Mucosa of gallbladder (tissue), 1 donor: ENCODE measurements at places on chromosomes 12 and 14.

GRCh38 chr14:53927171-53927570 lies 29.5 kb downstream of the BMP4 start:
- no peak for DNase-seq

DNA sequence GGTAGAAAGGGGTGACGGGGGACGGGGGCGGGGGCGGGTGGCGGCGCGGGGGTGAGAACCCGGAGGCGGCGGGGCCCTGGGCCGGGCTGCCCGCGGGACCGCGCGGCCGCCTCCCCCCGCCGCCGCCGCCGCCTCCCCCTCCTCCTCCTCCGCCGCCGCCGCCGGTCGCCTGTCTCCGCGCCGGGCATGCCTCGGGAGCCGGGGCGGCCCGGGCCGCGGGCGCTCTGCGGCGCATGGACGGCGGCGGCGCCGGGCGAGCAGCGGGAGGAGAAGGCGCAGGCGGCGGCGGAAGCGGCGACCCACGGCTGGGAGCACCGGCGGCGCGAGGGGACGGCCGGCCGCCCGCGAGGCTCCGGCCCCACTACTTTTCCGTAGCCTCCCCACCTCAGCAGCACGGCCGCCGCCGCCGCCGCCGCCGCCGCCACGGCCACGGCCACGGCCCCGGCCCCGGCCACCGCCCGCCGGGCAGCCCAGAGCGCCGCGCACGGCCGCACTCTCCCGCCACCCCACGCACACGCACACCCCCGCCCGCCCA lies at the start of gene NPAS3:
Gene NPAS3 (plus strand): TSS at position 161 of the 535 bp plus-strand sequence.
- no peak for DNase-seq

DNA sequence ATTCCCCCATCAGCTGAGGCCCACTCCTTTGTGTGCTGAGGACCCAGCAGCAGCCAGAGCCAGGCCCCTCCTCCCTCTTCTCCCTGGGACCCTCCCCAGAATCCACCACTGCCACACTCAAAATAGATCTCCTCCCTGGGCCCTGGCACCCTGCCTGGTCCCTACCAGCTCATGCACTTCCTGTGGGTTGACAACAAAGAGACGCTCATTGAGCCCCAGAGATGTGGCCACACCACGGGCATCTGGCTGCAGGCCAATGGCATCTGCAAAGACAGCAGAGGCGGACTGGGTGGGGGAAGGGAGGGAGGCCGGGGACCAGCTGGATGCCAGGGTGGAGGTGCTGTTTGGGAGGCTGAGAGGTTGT lies 16.0 kb upstream of the ENDOU start:
- peak; percentile 73 for DNase-seq

DNA sequence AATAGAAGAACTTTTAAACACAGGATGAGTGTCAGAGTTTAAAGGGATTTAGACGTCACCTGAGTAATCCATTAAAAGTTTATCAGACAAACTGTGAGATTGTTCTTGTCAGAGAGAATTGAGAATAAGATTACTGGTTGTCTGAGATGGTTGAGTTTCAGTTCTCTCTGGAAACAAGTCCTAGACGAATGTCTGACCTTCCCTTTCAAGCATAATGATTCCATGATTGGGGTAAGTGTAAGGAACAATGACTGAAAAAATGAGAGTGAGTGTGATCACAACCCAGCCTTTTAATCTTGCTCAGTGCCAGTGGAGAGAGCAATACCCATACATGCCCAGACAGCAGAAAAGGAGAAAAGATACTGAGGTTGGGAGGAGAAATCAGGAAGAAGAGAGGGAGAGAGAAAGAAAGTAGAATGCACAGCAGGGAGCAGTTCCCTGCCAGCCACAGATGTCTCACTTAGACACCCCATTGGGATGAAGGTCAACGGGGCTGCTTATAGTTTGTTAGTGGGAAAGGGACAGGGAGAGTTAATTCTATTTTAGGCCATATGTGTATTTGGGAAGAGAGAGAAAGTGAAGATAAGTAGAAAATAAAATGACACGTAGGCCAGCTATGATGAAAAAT lies 4.3 kb downstream of the GRIP1 start:
- no peak for DNase-seq

GRCh38 chr12:114407842-114408411 lies 2.0 kb upstream of the TBX5 start:
- DNase-seq: no peak

GRCh38 chr14:79549515-79549914 lies 661.8 kb downstream of the DIO2 start:
- DNase-seq: no peak

DNA sequence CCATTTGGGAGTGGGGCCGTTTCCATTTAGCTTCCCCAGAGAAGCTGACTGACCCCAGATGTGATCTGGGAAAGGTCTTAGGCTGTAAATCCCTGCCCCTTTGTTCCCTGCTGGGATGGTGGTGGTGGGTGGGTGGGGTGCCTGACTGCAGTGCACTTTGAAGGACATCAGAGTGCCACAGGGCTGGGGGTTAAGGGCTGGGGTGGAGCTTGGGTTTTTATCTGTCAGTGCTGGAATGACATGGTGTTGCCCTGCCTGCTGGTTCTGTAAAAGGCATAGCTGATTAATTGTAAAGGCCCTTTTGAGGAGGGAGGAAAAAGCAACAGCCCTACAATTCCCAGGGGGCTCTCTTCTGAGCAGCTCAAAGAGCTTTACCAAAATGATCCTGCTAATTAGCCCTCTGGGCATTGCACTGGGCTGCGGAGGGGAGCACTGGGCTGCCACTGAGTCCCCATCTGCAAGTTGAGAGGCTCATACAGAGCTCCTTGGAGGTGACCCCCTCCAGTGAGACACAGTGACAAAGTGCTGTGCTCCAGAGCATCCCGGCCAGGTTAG lies 21.1 kb downstream of the PLEKHG3 start:
- no peak for DNase-seq

DNA sequence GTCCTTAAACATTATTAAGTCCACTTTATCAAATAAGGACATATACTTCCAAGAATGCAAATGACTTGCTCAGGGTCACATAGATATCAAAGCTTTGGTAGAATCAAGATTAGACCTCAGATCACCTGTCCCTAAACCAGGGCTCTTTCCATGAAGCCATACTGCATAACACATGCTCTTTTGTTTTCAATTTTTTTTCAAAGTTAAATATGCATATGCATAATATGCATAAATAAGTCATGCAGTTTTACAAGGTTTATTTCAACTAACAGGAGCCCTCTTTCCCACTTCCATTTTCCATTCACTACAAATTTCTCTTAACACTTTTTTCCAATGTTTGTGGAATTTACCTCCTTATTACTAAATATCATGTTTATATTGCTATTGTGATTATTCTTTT lies 53.1 kb downstream of the SIX1 start:
- DNase-seq: no peak

GRCh38 chr14:45249856-45250575 lies 3.0 kb downstream of the MIS18BP1 start:
- DNase-seq: peak; percentile 50

DNA sequence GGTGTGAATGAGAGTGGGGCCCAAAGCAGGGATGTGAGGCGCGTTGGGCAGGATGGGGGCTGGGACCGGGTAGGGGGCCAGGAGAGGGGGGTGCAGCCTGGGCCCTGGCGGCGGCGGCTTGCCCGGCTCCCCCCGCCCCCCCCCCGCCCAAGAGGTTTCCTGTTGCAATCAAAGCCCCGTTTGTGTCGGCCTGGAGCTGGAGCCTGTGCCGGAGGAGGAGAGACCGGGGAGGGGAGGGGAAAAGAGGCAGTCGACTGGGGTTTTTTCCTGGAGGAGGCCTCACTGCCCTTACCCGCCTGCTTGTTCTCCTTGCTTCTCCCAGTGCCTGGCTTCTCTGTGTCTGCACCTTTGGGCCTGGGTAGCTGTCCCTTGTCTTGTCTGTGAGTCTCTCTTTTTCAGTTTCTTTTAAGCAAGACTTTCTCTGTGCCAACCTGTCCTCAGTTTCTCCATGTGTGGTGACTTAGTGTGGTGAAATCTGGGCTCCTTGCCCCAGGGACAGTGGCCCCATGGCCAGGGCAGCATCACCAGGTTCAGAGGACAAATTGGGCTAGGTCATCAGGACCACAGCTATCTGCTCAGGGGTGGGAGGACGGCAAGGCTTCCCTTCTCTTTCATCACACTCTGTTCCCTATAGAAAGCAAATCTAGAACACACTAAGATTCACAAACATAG lies 8.5 kb downstream of the RARG start:
- DNase-seq: no peak

DNA sequence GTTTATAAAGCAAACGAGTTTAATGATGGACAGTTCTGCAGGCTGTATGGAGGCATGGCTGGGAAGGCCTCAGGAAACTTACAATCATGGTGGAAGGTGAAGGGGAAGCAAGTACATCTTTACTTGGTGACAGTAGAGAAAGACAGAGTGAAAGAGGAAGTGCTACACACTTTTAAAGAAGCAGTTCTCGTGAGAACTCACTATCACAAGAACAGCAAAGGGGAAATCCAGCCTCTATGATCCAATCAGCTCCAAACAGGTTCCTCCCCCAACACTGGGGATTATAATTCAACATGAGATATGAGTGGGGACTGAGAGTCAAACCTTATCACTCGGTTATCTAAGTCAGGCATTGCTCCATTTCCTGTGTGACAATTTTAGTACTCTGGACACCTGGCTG lies 189.9 kb upstream of the CNTN1 start:
- DNase-seq: no peak

- no peak for DNase-seq
Measured at GRCh38 chr12:2507814-2508213, 287.0 kb upstream of the FKBP4 start.

GRCh38 chr14:100723135-100723829 lies 3.4 kb upstream of the DLK1 start:
- DNase-seq: no peak

DNA sequence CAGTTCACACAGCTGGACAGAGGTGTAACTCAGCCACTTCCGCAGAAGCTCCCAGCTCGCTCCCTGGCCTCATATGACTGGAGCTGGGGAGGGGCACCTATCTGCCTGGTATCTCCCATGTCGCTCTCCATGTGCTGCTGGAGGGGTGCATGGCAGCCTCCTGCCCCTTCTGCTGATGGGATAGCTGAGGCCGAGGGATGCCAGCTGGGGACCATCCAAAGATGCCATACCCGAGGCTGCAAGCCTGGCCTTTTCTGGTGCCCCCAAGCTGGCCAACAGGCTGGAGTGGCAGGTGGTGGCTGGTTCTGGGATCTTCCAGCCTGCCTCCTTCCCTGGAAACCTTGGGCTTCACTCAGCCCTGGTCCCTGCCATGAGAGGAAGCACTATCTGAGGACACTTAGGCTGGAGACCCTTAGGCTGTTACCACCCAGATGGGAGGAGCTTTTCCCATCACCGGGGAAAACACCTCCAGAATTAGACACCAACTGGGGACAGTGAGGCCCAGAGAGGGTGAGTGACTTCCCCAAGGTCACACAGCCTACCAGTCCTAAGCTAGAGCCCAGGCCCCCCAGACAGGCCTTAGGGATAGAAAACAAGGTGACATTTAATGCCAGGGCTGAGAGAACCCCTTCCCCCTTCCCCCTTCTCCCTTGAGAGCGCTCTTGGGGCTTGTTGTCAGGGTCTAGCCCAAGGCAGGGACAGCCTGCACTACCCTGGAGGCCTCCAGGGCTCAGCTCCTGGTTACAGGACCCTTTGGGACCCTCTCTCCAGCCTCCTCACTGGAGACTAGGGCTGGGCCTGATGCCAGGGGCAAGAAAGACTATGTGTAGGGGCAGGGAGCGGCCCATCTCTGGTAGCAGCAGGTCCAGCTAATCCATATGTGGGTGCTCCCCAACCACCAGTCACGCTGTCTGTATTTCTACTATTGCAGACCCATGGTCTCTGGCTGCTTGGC lies 7.1 kb downstream of the DTX1 start:
- no peak for DNase-seq

DNA sequence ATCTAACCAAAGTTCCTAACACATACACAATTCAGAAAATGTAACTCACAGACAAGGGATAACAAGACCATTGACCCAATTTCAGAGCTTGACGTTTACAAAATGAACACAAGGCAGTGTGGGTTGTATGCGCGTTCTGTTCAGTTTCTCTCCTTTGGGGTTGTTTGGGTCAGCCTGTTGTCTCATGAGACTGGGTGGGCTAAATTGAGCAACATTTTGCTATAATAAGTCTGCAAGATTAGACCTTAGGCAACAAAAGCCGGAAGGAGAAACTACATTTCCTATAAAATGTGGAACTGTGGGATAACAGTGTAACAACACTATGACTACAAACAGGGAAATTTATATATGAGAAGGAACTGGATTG lies 18.8 kb upstream of the LTA4H start:
- no peak for DNase-seq

DNA sequence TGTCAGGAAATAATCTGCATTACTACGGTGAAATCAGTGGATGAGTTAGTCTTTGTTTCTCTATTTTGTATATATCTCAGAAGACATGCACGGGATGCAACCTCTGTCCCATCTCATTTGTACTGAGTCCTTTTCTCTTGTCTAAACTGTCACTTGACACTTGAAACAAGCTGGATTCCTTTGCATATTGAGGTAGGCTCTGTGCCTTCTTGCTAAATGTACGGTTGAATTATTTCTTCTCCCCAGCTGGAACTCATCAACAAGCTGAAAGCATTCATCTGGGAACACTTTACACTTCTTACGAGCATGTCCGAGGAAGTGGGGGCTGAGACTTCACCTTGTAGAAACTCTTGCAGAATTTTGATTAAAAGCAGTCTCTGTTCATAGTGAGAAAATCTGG lies 119.5 kb downstream of the VEZT start:
- DNase-seq: no peak

GRCh38 chr12:122523280-122523679 lies 3.5 kb downstream of the RSRC2 start:
- DNase-seq: no peak

DNA sequence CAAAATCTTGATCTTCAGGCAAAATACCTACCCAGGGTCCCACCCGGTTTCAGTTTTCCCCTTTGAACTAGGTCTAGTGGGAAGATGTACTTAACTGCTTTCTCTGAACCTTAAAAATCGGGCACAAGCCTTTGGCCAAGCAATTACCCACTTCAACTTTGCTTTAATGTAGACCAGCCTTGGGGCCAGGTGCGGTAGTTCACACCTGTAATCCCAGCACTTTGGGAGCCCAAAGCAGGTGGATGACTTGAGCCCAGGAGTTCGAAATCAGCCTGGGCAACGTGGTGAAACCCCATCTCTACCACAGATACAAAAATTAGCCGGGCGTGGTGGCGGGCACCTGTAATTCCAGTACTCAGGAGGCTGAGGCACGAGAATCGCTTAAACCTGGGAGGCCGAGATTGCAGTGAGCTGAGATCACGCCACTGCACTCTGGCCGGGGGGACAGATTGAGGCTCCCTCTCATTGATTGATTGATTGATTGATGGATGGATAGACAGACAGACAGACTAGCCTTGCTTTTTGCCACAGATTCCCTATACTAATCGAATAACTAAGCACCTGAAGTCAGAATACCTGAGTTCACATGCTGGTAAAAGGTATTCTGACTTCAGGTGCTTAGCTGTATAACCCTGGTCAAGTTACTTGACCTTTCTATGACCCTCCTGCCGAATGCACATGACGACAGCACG lies 1.9 kb downstream of the CLIP1 start:
- no peak for DNase-seq

- DNase-seq: no peak
Measured at GRCh38 chr14:21215130-21215878, 53.9 kb downstream of the HNRNPC start.
